Hematopoietic multipotent progenitor cell treated with erythropoietin and hydrocortisone succinate and interleukin-3 and kit ligand, for 17 days (in vitro differentiated cells): ENCODE measurements at places on chromosomes 2 and 18.

DNA sequence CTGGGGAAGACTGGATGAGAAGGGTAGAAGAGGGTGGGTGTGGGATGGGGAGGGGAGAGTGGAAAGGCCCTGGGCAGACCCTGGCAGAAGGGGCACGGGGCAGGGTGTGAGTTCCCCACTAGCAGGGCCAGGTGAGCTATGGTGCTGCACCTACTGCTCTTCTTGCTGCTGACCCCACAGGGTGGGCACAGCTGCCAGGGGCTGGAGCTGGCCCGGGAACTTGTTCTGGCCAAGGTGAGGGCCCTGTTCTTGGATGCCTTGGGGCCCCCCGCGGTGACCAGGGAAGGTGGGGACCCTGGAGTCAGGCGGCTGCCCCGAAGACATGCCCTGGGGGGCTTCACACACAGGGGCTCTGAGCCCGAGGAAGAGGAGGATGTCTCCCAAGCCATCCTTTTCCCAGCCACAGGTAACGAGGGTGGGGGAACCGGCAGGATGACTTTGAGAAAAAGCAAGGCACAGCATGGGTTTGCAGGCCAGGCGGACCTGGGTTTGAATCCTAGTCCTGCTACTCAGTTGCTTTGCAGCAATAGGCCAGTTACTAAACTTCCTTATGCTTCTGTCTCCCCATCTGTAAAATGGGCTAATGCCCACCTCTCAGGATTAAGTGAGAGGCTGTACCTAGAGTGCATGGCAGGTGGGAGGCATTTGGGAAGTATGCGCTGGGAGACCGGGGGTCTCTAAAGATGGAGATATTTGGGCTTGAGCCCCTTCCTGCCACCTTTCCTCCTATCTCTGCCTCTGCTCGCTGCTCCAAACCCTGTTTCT, at the start of gene INHA:
TSS of gene INHA (plus strand) at position 74 of the 765 bp plus-strand sequence. CDS start at position 139, 65 bp downstream.
- no peak for DNase-seq

DNA sequence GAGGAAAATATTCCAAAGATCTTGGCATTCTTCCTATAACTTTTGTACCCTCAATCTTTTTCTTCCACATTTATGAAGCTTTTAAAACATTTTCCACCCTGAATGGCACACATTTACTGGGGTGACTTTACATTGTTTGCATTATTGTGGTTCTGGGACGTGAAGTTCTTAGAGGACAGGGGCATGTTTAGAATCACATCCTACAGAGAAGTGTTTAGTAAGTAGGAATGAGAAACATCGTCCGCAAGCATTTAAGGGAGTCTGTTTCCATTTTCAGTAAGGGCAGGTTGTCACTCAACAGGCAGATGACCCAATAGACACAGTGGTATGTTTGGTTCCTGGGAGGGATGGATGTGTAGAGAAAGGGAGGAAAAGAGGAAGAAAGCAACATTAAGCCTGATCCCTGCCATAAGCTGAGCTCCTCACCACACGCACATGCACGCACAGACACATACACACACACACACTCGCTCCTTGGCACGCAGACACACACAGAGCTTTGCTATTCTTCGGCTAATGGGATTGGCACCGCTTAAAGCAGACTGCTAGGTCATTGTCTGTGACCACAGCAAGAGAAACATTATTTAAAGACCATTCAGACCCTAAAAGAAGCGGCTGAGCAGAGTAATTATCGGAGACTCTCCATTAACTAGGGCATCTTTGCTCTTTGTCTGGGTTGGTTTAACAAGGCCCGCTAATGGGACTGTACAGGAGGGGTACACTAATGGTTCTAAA, 14.2 kb upstream of the PLEKHM3 start:
- DNase-seq = no peak

GRCh38 chr2:230871361-230872150, 6.8 kb downstream of the ITM2C start:
- DNase-seq = no peak

- no peak for DNase-seq
Observed at GRCh38 chr2:45009303-45009927, at the start of gene SIX2. SIX2 (minus strand) TSS chr2:45009452; CDS start chr2:45009110, 342 bp downstream.
